ENCODE measurements at places on chromosomes 7 and 10. TPM values are rescaled to one million over a fixed set of nuclear protein-coding genes. Genes with fewer than 3 reads are reported as not detected.

The SRGN gene
- 40.7 TPM for polyA plus RNA-seq

The VWC2 gene
- not detected for polyA plus RNA-seq

The NUDT13 gene
- 2.1 TPM for polyA plus RNA-seq

The GJC3 gene
- not detected for polyA plus RNA-seq

The BEND7 gene
- polyA plus RNA-seq = not detected

The CRHR2 gene
- polyA plus RNA-seq = not detected

The SAP25 gene
- not detected for polyA plus RNA-seq

The KIN gene
- 17.9 TPM for polyA plus RNA-seq

DNA sequence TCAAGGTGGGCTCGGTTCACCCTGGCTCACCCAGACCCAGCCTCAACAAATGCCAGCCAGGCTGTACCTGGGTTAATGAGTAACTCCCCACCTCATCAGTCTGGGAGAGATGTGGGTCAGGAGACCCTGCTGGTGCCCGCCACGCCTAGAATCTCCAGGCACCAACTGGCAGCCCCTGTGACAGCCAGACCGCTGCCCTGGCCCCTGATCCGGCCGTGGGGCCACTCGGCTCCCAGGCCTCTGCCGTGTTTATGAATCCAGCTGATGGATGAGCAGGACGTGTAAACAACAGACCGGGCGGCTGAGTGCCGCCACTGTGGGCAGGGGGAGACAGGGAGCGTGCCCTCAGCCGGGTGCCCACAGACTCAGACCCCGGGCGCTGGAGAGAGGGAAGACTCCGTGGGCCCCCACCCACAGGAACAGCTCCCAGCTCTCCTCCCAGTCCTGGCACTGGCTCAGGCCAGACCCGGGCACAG, 34.0 kb upstream of the PDGFA start:
- H3K27me3 ChIP-seq = no peaks in the 10 kb centered on the region
- DNase-seq = no peak
- H3K36me3 ChIP-seq = no peaks in the 10 kb centered on the region
- no peaks in the 10 kb centered on the region for H3K4me1 ChIP-seq
- no peak overlapping the region for H3K4me3 ChIP-seq
- no peak overlapping the region for H3K27ac ChIP-seq

GRCh38 chr7:2544541-2545188, 10.7 kb downstream of the BRAT1 start:
- H3K36me3 ChIP-seq = no peaks in the 10 kb centered on the region
- H3K4me1 ChIP-seq = peaks cover 15% of the 10 kb centered on the region
- no peak overlapping the region for H3K4me3 ChIP-seq

GRCh38 chr7:44224974-44225565, 24.3 kb downstream of the YKT6 start:
- no peaks in the 10 kb centered on the region for H3K36me3 ChIP-seq
- peaks cover 22% of the 10 kb centered on the region for H3K27me3 ChIP-seq
- no peak overlapping the region for H3K4me3 ChIP-seq
- DNase-seq = no peak

DNA sequence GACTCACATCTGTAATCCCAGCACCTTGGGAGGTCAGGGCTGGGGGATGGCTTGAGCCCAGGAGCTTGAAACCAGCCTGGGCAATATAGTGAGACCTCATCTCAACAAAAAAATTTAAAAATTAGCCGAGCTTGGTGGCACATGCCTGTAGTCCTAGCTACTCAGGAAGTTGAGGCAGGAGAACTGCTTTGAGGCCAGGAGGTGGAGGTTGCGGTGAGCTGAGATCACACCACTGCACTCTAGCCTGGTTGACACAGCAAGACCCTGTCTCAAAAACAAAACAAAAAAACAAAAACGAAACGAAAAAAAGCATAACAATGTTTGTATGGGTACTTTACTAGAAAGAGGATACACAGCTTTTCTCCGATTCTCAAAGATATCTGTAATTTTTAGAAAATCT, 31.8 kb downstream of the WNT16 start:
- H3K4me3 ChIP-seq = no peak overlapping the region
- H3K36me3 ChIP-seq = peaks cover 7% of the 10 kb centered on the region
- no peak overlapping the region for H3K27ac ChIP-seq
- peaks cover 3% of the 10 kb centered on the region for H3K4me1 ChIP-seq
- H3K27me3 ChIP-seq = no peaks in the 10 kb centered on the region

GRCh38 chr10:63977329-63977923, 456.2 kb downstream of the REEP3 start:
- no peaks in the 10 kb centered on the region for H3K36me3 ChIP-seq
- no peak overlapping the region for H3K27ac ChIP-seq
- H3K4me1 ChIP-seq = peaks cover 16% of the 10 kb centered on the region
- no peak for DNase-seq

GRCh38 chr10:2230478-2230877, 493.2 kb upstream of the ADARB2 start:
- no peak for DNase-seq
- H3K27me3 ChIP-seq = peaks cover 5% of the 10 kb centered on the region
- no peaks in the 10 kb centered on the region for H3K4me1 ChIP-seq
- no peak overlapping the region for H3K4me3 ChIP-seq

DNA sequence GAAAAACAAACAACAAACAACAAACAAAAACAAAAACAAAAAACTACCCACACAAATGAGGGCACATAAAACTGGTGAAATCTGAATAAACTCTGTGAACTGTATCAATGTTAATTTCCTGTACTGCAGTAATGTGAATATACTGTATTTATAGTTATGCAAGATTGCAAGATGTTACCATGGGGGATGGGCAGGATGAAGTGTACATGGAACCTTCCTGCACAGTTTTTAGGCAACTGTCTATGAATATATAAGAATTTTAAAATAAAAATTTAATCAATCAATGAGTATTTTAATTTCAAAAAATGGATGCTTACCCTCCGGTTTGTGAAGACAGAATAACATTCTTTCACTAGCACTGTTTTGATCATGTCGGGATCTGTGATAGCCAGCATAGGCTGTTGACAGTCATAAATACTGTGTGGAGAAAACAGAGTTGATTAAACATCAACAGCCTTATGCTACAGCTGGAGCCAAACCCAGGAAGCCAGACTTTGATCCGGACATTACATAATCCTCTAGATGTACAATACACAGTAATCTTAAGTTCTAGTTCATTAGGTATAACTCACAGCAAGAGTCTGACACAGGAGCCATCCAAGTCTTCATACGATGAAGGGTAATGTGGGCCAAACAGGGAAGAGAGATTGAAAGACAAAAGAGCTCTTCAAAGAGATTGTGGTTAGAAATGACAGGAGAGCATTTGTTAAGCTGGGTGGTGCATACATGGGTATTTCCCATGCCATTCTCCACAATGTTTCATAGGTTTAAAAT, 14.8 kb downstream of the CYP3A7 start:
- H3K27ac ChIP-seq = no peak overlapping the region
- H3K4me1 ChIP-seq = no peaks in the 10 kb centered on the region
- H3K36me3 ChIP-seq = peaks cover 15% of the 10 kb centered on the region
- H3K4me3 ChIP-seq = no peak overlapping the region
- peaks cover 22% of the 10 kb centered on the region for H3K27me3 ChIP-seq
- DNase-seq = no peak

GRCh38 chr7:128728598-128728997, 10.6 kb upstream of the CALU start:
- H3K4me3 ChIP-seq = no peak overlapping the region
- peaks cover 14% of the 10 kb centered on the region for H3K27me3 ChIP-seq
- H3K27ac ChIP-seq = no peak overlapping the region
- H3K36me3 ChIP-seq = no peaks in the 10 kb centered on the region

DNA sequence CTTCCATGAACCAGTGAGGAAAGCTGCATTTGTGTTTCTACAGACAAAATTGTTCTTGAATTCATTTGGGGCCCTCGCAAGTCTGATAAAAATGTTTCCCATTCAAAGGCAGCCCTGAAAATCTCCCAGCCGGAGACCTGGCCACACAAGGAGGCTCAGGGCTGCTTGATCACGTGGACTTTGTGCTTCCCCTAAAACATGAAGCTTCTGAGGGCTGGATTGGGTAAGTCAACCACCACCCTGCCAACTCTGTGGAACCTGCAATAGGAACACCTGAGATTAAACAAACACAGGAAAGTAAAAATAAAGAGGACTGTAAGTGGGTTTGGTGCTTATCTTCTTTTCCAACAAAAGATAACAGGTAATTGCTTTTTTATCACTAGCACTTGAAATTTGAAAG, 133.8 kb downstream of the C10orf90 start:
- no peak overlapping the region for H3K4me3 ChIP-seq
- no peak for DNase-seq
- no peak overlapping the region for H3K27ac ChIP-seq
- H3K4me1 ChIP-seq = no peaks in the 10 kb centered on the region
- H3K27me3 ChIP-seq = no peaks in the 10 kb centered on the region

DNA sequence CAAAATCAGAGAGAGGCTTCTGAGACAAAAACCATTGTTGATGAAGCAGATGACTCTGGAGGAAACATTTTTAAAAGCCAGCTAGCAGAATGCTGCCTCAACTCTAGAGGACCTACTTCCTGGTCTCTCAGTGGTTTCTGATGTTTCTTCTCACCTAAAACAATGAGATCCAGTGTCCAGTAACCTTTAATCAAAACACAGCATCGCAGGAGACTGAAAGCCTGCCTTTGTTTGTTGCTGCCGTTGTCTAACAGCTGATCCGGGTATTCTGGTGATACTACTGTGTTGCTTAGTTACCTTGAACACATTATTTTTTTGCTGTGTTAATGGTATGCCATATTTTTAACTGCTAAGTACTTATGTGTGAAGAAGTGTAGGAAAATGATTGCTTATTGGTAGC, 70.9 kb downstream of the WIPF3 start:
- peaks cover 7% of the 10 kb centered on the region for H3K4me1 ChIP-seq
- no peaks in the 10 kb centered on the region for H3K36me3 ChIP-seq
- H3K27me3 ChIP-seq = peaks cover 11% of the 10 kb centered on the region

DNA sequence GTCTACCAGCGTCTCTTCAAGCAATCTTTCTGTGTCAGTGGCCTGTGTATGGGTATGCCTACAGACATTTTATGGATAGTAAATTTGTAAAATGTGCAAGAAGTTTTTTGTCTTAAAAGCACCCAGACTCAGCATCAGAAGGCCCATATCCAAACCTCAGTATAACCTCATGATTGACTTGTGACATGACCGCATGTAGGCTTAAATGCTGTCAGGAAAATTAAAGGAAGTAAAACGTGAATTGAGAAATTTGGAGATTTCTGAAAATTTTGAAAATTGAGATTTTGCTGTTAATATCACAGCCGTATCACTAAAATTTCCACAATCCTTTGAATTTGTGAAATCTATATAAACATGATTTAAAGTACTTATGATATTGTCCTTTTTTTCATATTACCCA, 410.2 kb downstream of the AUTS2 start:
- no peaks in the 10 kb centered on the region for H3K36me3 ChIP-seq
- H3K4me1 ChIP-seq = peaks cover 41% of the 10 kb centered on the region
- no peak overlapping the region for H3K27ac ChIP-seq
- H3K4me3 ChIP-seq = no peak overlapping the region

DNA sequence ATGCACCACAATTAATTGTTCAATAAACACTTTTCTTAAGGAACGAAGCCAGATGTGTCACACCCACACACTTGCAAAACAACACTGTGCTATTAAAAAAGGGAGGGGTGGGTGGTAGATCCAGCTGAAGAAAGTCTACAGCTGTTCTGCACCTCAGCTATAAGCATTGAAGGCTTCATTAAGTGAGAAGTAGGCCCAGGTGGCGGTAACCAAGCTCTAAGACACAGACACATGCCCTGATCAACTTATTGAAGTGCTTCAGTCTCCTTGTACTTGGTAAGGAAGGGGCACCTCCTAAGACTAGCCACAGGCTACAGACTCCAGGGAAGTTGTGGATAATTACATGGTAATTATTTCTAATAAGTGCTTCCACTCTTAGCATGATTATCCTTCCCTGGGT, 4.5 kb upstream of the CPVL start:
- no peaks in the 10 kb centered on the region for H3K36me3 ChIP-seq
- DNase-seq = no peak
- no peak overlapping the region for H3K4me3 ChIP-seq

- no peaks in the 10 kb centered on the region for H3K36me3 ChIP-seq
- no peak overlapping the region for H3K27ac ChIP-seq
- no peaks in the 10 kb centered on the region for H3K27me3 ChIP-seq
- H3K4me1 ChIP-seq = no peaks in the 10 kb centered on the region
- no peak overlapping the region for H3K4me3 ChIP-seq
These were observed 363.3 kb downstream of the SEMA3D start for GRCh38 chr7:84823530-84823929.

DNA sequence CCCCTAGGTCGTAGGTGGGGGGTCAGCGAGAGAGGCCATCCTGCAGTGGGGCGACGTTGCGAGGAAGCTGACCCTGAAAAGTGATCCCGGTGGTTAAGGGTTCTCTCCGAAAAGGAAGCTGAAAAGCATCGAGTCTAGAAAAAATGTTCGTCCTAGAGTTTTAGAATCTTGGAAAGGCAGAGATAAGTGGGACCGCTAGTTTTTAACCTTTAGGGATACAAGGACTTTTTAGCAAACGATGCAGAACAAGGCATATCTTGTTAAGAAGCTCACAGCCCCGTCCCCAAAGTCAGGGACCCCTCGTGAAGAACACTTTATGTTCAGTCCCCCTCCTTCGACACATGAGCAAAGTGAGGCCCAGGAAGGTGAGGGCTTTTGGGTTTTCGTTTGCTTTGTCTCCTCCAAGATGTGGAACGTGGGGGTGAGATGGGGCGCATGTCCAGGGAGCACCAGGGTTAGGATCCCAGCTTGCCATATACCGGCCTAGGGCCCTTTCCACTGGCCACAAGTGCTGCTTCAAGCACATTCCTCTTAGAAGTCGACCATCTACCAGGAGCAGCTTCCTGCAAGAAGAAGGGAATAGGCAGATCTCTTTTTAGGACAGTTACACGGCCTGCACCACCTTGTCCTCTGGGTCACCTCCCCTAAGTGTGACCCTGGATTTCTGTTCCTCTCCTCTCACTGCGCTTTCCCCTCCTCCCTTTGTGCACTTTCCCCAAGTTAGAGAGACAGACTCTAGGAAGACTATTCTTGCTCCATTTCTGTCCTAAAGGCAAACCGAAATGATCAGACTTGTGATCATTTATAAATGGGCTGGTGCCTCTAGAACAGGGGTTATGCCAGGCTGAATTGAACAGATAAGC, 969 bp downstream of the SLC35G1 start:
- peak overlapping the region; percentile 79 for H3K4me3 ChIP-seq
- no peak for DNase-seq
- no peaks in the 10 kb centered on the region for H3K36me3 ChIP-seq

DNA sequence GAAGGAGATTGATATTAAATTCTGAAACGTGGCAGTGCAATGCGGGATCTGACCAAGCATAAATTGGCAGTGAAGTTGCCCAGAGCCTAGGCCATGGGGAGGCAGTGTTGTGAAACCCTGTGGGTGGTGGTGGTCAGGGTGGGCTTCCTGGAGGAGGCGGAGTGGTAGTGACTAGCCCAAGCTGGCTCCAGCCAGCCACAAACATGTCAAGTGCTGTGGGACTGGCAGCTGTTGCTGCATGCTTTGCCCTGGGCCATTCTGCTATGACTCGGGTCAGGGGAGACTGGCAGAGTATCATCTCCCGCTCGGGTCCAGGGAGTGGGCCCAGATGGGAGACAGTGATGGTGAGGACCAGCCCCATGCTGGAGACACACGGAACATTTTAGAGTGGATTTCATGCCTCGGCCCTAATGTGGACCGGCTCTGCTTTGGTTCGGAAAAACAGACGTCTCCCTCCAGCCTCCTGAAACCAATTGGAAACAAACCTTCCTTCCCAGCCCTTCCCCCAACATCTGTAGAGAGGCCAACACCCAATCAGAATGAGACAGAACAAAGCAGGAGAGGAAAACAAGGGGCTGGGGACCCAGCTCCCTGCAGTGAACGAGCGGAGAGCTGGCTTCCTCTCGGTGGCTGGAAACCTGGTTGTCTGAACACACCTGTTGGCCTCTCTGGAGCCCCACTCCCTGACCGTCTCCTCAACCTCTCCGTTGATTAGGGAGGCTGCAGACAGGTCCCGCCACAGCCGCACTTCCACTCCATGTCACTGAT, 58.2 kb downstream of the TMEM270 start:
- DNase-seq = no peak
- H3K27me3 ChIP-seq = no peaks in the 10 kb centered on the region
- H3K27ac ChIP-seq = no peak overlapping the region
- no peaks in the 10 kb centered on the region for H3K36me3 ChIP-seq

Data from naive B cell (primary cell).